A549 treated with DMSO at 1 μM for 4 hours (cell line): ENCODE measurements at places on chromosomes 12 and 14. TPM values are rescaled to one million over a fixed set of nuclear protein-coding genes. Genes with fewer than 3 reads are reported as not detected.

Gene DENND5B
- 14.1 to 19.4 TPM (median 17.9 TPM) in 5 replicates for total RNA-seq

Gene SFSWAP
- total RNA-seq = 26.2 to 30.8 TPM (median 28.0 TPM) in 5 replicates

Gene RASAL1
- total RNA-seq = 0.24 to 0.42 TPM (median 0.32 TPM) in 5 replicates

Gene PRB2
- not detected in 5 replicates for total RNA-seq

Gene SIX6
- not detected in 5 replicates for total RNA-seq

Gene DCAF5
- 15.1 to 20.0 TPM (median 18.6 TPM) in 5 replicates for total RNA-seq

Gene KCNA5
- total RNA-seq = not detected in 5 replicates

Gene COCH
- total RNA-seq = 22.5 to 27.7 TPM (median 26.0 TPM) in 5 replicates

Gene HOXC12
- total RNA-seq = not detected in 5 replicates

Gene HAL
- total RNA-seq = 0.10 to 0.37 TPM (median 0.19 TPM) in 5 replicates

Gene AHNAK2
- 202 to 234 TPM (median 210 TPM) in 5 replicates for total RNA-seq

Gene GLIPR1L1
- not detected in 5 replicates for total RNA-seq

Gene LALBA
- not detected in 5 replicates for total RNA-seq

Gene ACOT4
- total RNA-seq = 1.4 to 2.2 TPM (median 2.1 TPM) in 5 replicates

Gene OTUB2
- total RNA-seq = 4.2 to 6.7 TPM (median 5.0 TPM) in 5 replicates

Gene C12orf50
- total RNA-seq = 0.07 to 0.10 TPM (median 0.08 TPM) in 4 of 5 replicates, not detected in the other

Gene ADSS1
- total RNA-seq = 5.4 to 8.0 TPM (median 6.4 TPM) in 5 replicates

Gene CPNE6
- total RNA-seq = not detected in 5 replicates

Gene HHIPL1
- 0.11 to 0.28 TPM (median 0.17 TPM) in 5 replicates for total RNA-seq

Gene PTPRR
- total RNA-seq = 0.08 to 0.32 TPM (median 0.24 TPM) in 5 replicates

Gene CACNA1C
- 0.02 to 0.06 TPM in 2 of 5 replicates, not detected in the others for total RNA-seq

Gene CYP27B1
- total RNA-seq = 2.0 to 4.0 TPM (median 2.2 TPM) in 5 replicates

Gene NCKAP5L
- 7.1 to 9.5 TPM (median 7.8 TPM) in 5 replicates for total RNA-seq

Gene TMTC1
- 0.04 to 0.08 TPM (median 0.05 TPM) in 3 of 5 replicates, not detected in the others for total RNA-seq

Gene TCTN2
- 11.9 to 13.5 TPM (median 13.2 TPM) in 5 replicates for total RNA-seq

Gene OR6C2
- total RNA-seq = not detected in 5 replicates

Gene AGAP2
- 0.06 to 0.17 TPM (median 0.13 TPM) in 5 replicates for total RNA-seq

Gene FZD10
- total RNA-seq = not detected in 5 replicates

Gene GLT1D1
- not detected in 5 replicates for total RNA-seq

Gene LYSET
- 35.8 to 40.4 TPM (median 38.5 TPM) in 5 replicates for total RNA-seq

Gene MYBPC1
- total RNA-seq = 0.02 TPM in 1 of 5 replicates, not detected in the others

Gene SALL2
- 0.89 to 1.3 TPM (median 1.0 TPM) in 5 replicates for total RNA-seq
